ENCODE measurements at places on chromosomes 6 and 20. TPM values are rescaled to one million over a fixed set of nuclear protein-coding genes. Genes with fewer than 3 reads are reported as not detected.

- no peak for DNase-seq
These were observed 65.9 kb upstream of the OGFRL1 start for GRCh38 chr6:71222671-71223070.

SUPT3H gene
- 4.6 TPM for total RNA-seq

DNA sequence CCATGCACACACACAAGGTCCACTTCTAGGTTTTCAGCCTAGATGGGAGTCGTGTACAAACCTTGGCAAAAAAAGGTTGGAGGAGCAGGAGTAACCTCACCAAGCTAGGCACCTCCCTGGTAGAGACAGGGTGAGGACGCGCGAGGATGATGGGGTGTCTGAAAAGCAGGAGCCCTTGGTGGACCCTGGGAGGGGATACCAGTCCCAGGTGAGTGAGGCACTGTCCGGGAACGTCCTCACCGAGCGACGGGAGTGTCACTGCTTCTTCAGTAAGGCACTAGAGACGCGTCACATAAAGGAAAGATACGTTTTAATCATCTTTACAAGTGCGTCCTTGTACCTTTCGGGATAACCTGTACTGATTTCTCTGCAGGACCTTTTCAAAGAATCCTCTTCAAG lies 29.4 kb upstream of the ZBP1 start:
- DNase-seq: no peak

- DNase-seq: no peak
These were observed 12.7 kb downstream of the MYT1 start for GRCh38 chr20:64176971-64177370.

- DNase-seq: no peak
These were observed 101.1 kb downstream of the ISM1 start for GRCh38 chr20:13322198-13322597.

- DNase-seq: no peak
These were observed 24.8 kb upstream of the VSTM2L start for GRCh38 chr20:37877832-37878772.

DNA sequence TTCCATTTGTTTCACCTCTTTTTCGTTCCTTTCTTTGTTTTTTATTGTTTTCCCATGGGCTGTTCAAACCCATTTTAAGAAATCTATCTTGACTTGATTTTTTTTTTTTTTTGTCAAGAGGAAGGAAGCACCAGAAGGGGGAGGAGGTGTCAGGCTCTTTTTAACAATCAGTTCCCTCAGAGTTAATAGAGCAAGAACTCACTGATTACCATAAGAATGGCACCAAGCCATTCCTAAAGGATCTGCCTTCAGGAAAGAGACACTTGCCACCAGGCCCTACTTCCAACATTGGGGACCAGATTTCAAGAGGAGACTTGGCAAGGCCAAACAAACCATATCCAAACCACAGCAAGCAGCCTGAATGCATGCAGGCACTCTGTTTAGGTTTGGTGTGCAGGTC lies 168.0 kb downstream of the OTOR start:
- no peak for DNase-seq

- DNase-seq: no peak
These were observed 90.7 kb upstream of the EMILIN3 start for GRCh38 chr20:41457173-41457857.

- no peak for DNase-seq
These were observed 135.9 kb downstream of the AGPAT4 start for GRCh38 chr6:161137839-161138542.

TTI1 gene
- 14.8 TPM for total RNA-seq

GTSF1L gene
- total RNA-seq: 7.2 TPM

GRCh38 chr20:46298374-46298773 lies 9.9 kb downstream of the CDH22 start:
- no peak for DNase-seq

ETV7 gene
- total RNA-seq: 0.74 TPM

TGM3 gene
- total RNA-seq: 0.23 TPM

CYP21A2 gene
- total RNA-seq: 0.59 TPM

- no peak for DNase-seq
These were observed 185.1 kb downstream of the COL19A1 start for GRCh38 chr6:70051197-70052124.

DNA sequence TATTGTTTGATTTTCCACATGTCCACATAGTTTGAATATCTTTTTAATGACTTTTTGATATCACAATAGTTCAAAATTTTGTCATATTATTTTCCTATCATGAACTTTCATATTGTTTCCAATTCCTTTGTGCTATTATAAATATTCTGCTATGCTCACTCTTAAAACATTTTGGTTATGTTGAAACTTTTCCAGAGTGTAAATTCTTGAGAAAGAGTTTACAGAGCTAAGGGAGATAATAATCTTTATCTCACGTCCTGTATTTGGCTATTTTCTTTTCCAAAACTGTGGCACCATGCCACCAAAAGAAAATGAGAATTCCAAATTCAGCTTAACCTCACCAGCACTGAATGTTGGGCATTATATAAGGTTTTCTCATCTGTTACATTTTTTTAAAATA lies 210.9 kb downstream of the TFAP2B start:
- no peak for DNase-seq

GRCh38 chr6:75691012-75691411 lies 58.0 kb upstream of the MYO6 start:
- no peak for DNase-seq

DNA sequence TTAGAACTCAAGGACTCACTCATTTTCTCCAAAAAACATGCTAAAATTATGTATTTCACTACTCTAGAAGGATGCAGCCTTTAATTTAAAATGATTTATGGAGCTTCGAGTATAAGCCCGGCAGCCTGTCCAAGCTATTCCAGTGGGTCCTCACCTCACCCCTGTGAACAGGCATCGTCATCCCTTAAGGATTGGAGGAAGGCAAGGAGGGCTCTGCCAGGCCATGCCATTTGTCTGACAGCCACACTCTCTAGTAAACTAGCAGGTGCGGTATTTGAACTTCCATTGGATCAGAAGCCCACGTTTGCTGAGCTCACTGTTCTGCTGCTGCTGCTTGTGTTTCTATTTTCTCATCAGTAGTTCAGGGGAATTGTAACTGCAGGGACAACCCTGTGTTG lies 39.8 kb upstream of the NAA20 start:
- no peak for DNase-seq

DNA sequence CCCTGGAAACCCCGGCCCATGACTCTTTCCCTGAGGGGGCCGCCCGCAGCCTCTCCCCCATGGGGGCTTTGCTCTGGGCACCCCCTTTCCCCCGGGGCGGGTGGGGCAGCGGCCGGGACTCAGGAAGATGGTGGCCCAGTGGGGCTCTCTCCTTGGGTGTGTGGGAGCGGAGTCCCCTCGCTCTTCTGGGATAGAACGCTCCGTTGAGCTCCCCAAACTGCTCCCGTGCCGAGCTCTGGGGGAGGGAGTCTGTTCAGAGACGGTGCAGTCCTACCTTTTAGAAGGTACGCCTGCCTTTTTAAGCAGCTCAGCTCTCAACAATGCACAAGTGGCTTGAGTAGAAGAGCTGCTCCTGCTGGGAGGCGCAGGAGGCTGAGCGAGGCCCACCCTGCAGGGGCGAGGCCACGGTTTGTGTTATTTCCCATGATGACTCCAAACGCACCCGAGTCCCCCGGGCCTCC lies 21.7 kb upstream of the BHLHE23 start:
- no peak for DNase-seq

VSX1 gene
- not detected for total RNA-seq

ERVFRD-1 gene
- total RNA-seq: not detected

Measured in prostate gland (tissue), 2 donors.